ENCODE measurements at places on chromosomes 2 and 18. TPM values are rescaled to one million over a fixed set of nuclear protein-coding genes. Genes with fewer than 3 reads are reported as not detected.
A peak's percentile ranks its signal among the peaks of the same experiment; 100 is the strongest.

DNA sequence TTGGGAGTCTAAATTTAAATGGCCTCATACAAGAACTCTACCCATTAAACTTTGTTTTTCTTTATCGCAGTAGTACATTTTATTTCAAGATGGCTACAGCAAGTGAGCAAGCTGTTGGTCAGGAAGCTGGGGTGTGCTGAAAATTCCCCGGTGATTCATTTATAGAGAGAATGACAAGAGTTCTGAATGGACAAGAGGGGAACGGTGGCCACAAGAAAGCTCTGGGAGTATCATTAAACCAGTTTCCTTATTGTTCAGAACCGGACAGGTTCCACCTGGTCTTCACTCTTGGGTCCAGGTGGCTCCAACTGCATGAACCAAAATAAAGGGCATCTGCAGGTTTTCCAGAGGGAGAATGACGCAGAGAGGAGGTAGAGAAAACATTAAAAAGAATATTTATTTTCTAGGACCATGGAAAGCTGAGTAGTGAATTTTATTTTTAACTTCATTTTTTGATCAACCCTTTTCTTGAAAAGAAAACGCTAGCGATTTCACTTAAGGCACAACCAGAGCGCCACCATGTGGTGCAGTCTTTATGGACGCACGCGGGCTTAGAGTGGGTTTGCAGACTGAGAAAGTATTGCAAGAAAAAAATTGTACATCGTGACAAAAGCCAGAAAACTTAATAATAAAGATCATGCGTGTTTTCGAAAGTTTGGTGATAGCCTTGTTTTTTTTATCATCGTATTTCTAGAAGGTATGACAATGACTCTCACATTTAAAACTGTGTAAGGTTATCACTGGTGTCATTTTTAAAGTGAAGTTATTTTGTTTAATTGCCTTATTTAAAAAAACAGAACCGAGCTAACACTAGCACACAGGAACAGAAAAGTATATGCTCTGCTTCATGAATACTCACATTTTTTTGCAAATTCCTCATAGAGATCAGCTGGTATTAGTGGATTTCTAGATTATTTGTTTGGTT is 97.9 kb upstream of the NOL4 start:
- DNase-seq: peak; percentile 77

DNA sequence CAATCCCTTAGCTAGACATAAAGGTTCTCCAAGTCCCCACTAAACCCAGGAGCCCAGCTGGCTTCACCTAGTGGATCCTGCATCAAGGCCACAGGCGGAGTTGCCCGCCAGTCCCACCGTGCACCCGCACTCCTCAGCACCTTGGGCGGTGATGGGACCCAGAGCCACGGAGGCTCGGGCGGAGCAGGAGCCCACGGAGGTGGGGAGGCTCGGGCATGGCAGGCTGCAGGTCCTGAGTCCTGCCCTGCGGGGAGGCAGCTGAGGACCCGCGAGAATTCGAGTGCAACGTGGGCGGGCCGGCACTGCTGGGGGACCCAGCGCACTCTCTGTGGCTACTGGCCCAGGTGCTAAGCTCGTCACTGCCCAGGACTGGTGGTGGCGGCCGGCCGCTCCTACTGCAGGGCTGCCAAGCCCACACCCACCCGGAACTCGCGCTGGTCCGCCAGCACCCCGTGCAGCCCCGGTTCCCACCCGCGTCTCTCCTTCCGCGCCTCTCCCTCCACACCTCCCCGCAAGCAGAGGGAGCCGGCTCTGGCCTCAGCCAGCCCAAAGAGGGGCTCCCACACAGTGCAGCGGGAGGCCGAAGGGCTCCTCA is 31.7 kb upstream of the SPATA3 start:
- no peak for DNase-seq

DNA sequence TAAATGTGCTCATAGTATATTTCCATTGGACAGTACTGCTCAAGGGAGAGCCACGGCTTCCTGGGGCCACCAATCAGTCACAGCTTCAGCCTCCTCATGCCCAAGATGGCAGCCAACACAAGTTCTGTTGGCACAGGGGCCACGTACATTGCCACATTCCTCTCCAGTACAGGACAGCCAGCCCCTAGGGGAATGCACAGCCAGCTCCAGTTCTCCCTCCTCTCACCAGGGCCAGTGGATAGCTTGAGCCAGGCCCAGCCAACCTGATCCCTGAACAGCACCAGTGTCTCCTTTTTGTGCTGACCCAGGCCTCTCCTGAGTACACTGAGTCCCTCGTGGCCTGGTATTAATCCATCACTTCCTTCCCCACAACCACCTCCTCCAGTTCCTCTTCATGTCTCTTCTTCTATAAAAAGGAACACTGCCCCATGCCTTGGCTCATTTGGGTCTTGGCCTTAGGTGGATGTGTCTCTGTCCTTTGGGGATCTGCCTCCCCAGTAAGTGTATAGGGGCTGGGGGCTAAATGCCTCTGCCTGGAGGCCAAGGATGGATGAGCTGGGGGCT is 168.7 kb downstream of the TNS1 start:
- no peak for DNase-seq

GRCh38 chr18:32918692-32919250 is 145.9 kb upstream of the KLHL14 start:
- no peak for DNase-seq

DNA sequence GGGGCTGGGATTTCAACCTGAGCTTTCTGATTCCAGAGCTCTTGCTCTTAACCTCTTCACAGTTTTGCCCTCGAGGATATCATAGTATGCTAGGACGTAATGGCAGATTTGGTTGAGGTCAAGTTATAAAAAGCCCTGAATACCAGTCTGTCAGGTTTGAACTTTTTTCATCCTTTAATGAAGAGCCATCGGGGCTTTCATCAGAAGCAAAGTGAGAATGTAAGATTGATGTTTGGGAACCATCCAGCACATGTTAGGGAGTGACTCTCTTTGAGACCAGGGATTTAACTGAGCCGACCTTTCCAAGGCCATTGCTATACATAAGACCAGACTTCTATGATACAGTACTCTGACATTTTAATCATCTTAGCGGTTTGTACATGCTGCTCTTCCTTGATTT is 142.5 kb downstream of the TTC27 start:
- DNase-seq: no peak

DNA sequence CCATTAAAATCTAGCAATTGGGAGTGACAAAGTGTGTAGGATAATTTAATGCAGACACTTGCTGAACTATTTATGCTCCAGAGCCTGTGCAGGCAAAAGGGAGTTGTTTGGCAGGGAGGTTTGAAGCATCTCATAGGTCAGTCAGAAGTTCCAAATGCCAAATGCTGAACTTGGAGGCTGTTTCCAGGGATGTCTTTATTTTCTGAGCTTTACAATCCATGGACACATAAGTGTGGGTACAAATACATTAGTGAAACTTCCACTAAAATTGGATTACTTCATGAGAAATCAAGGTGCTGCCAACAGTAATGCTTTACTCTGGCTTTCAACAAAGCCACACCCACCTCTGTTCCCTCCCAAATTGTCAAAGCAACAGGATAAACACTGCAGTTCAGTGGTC is 422.1 kb upstream of the SETBP1 start:
- DNase-seq: no peak

DNA sequence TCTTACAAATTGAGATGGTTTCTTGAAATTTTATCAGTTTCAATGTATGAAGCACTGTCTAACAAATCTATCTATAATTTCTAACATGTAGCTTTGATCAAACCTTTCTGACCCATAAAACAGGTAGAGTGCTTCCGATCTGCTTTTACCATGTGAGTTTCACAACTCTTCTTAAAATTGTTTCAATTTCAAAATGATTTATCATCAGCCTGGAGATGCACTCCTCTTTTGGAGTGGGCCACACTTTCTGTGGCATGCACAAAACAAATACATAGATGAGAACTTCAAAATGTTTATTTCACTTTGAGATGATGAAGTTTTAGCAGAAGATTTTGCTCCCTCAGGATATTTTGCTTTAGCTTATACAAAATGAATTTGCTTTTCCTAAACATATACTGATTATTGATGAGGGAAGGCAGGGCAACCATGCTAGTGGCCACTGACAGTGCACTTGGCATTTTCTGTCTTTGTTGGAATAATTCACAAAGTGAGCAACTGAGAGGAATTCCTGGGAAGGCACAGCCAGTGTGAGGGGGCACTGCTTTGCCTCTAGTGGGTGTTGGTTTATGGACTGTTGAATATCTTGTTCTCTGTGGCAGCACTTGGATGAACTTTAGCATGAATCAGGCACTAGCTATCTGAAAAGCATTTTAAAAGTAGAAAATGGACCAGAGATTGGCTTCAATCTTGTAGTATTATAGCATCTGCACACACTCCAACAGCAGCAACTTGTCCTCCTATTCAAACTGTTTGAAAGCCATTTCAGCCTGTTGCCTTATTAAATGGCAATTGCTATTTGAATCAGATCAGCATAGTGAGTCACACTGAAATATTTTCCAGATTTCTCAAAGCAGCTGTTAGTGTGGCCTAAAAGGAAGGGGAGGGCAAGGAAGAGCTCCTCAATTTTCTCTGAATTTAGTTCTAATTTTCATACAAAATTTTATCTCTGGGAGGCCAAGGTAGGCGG is 193.2 kb downstream of the CCDC85A start:
- no peak for DNase-seq

DNA sequence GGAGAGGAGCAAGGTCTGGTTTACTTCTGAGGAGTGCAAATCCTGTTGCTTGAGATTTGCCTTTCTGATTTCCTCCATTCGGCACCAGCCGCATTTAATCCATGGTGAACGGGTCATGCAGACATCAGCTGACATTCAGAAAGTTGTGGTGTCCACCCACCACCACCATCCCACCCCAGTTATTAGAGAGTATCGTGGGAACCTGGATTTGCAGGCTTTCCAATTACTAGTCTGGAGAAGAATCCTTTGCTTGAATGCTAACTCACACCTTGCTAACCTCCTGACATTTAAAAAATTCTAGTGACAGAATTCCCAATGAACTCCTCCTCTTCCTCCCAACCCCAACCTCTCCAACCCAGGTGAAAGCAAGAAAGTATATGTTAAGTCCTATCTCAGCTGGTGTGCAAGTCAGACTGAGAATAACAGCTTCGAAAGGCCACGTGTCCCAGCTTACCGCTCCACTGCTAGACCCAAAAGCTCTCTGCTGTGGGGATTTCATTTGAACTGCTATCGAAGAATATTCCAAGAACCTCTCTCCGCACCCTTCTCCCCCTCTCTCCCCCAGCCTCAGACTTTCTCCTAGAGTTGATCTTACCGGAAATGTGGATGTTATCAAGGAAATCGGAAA is 17.7 kb downstream of the BCL11A start:
- DNase-seq: no peak

GRCh38 chr2:49359721-49360406 is 205.5 kb upstream of the FSHR start:
- DNase-seq: no peak

- peak; percentile 86 for DNase-seq
Measured at GRCh38 chr2:27086724-27087593, at the start of gene KHK. KHK (plus strand) TSS chr2:27086772; CDS start chr2:27087260, 488 bp downstream.

- no peak for DNase-seq
Measured at GRCh38 chr2:149827585-149828126, 240.1 kb upstream of the MMADHC start.

IL1F10 gene
- not detected for total RNA-seq

CASP10 gene
- 4.2 TPM for total RNA-seq

SERPINB3 gene
- 0.17 TPM for total RNA-seq

CCDC74A gene
- total RNA-seq: 14.9 TPM

GPR45 gene
- total RNA-seq: not detected

GAL3ST2 gene
- total RNA-seq: not detected

MTA3 gene
- total RNA-seq: 197 TPM

ALLC gene
- total RNA-seq: not detected
